ENCODE measurements at places on chromosomes 2 and 18.
A peak's percentile ranks its signal among the peaks of the same experiment; 100 is the strongest.

GRCh38 chr2:46075848-46076247 lies 221.4 kb upstream of the EPAS1 start:
- no peak for DNase-seq

DNA sequence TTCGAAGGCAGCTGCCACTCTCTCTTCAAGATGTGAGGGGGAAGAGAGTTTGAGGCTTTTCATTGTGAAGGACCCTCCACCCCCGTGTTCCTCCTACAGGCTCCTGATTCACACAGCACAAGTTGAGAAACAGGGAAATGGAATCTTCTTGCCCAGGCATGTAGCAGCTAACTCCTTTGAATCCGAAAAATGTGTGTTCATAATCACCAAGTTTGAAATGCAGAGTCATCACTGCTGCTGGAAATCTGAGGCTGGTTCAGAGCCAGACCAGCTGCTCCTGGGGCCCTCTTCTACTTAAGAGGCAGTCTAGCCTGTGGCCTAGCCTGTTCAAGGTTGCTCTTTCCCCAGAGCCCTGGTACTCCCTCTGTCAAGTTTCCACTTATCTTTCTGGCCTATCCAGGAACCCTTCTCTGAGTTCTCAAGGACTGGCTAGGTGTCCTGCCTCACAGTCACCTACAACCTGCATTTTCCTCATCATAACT lies 166.4 kb downstream of the TMEM247 start:
- DNase-seq, result no peak

DNA sequence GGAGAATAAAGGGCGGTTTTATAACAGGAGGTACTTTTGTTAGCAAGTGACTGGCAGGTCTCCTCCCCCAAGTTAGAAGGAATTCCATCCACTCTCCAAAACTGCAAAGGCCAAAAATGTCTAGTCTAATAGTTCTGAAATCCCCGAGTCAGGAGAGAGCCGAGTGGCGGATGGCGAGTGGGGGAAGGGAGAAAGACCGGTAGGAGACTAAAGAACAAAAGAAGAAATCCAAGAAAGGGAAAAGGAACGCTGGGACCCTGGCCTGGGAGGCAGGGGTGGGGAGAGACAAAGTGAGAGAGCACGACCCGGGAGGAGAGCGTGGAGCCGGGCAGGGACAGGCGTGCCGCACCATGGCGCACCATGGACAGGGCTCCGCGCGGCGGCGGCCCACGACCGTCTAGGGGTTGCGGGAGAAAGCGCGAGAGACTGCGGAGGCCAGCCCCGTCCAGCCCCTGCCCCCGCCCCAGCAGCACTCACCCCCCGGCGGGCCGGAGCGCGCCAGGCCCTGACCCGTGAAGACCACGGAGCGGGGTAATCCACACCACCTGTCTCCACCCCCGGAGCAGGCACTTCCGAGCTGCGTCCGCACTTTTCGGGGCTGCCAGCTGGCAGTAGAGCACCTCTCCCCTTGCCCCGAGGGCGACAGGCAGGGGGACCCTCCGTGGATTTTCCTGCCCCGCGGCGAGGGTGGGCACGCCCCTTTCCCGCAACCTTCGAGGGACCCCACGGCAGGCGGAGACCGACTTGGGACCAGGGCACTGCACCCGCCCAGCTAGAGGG lies 1.6 kb downstream of the CDH2 start:
- DNase-seq, result no peak

GRCh38 chr18:47050468-47050867 lies 15.0 kb upstream of the ELOA2 start:
- DNase-seq, result no peak

- no peak for DNase-seq
These were observed 468.3 kb downstream of the MEIS1 start for GRCh38 chr2:66903183-66903582.

- DNase-seq, result no peak
These were observed 270.4 kb downstream of the ARHGAP15 start for GRCh38 chr2:143399631-143400069.

- no peak for DNase-seq
These were observed 360.7 kb downstream of the ZEB2 start for GRCh38 chr2:144159240-144159639.

DNA sequence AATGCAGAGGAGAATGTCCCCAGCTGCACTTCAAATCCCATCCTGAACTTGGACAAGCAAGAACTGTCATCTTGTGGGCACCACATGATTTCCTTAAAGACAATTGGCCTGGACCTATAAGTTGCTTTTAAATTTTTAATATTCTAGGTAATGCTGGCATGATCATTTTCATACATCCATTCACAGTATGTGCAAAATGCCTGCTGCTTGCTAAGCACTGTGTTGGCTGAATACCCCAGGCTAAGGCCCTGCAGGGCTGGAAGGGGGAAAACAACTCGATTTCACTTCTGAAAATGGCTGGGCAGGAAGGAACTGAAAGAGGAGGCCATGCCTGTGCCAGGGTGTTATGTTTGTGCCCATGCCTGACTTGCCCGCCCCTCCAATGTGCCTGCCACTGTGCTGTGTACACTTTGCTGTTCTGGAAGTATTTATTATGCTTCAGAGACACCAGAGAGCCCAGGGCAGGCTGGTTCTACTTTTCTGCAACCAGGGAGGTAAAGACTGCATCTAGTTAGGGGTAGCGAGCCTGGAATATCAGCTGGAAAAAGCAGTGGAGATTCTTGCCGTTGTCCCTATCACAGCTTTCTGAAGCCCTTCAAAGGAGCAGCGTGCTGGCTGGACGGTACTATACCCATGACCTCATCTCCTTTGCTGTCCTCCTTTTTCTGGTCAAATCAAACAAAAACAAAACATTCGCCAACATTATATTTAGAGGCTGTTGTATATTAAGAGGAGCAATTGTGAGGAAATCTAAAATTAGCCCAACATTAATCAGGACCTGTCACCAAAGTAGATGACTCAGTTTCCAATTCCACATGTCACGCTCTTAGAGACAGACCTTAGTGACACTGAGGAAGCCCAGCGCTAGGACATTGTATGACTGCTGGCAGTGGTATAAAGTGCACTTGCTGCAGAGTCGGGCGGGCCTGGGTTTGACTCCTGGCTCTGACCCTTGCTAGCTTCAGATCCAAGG lies 158.1 kb downstream of the DDX1 start:
- DNase-seq, result no peak

DNA sequence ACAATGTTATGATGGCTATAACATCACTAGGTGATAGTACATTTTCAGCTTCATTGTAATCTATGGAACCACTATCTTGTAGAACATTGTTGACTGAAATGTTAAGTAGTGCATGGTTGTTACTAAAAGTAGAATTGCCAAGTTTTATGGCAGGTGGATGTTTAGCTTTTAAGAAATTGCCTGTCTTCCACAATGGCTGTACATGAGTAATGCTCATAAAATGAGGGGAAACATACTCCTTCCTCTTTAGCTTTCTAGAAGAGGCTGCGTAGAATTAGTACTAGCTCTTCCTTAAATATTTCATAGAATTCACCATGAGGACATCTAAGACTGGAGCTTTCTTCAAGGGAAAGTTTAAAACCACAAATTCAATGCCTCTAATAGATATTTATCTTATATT lies 161.0 kb downstream of the TPGS2 start:
- no peak for DNase-seq

DNA sequence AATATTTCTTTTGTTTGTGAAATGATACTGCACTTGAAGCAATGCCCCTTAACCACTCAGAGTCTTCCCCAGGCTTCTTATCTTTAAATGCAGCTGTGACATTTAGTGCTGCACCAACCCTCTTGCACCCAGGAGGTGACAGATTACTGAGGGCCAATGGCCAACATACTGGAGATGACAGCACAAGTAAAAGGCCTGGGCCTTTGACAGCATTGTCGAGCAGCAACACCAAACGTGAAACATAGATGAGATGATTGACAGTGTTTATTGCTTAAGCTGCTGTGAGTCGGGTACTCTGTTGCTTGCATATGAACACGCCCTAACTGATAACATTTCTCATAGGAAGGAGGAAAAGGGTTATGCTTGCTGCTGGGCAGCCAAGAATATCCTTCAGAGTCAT lies 80.3 kb downstream of the THNSL2 start:
- DNase-seq, result no peak

DNA sequence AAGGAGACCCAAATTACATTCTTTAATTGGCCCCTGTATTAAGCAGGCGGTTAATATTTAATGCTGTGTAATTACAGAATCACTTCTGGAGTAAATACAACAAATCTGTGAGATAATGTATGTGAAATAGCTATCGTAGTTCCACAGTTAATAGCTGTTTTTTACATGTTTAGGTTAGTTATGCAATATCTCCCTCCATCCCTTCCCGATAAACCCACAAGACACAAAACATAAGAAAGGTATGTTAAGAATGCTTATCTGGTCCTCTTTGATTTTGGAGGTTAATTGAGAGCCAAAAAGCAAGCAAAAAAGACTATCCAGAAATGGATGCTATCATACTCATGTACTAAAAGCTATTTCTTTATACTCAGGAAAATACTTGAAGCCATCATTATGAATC lies 49.1 kb downstream of the ZNF638 start:
- DNase-seq, result no peak

GRCh38 chr2:45595721-45596435 lies 15.2 kb downstream of the SRBD1 start:
- no peak for DNase-seq

DNA sequence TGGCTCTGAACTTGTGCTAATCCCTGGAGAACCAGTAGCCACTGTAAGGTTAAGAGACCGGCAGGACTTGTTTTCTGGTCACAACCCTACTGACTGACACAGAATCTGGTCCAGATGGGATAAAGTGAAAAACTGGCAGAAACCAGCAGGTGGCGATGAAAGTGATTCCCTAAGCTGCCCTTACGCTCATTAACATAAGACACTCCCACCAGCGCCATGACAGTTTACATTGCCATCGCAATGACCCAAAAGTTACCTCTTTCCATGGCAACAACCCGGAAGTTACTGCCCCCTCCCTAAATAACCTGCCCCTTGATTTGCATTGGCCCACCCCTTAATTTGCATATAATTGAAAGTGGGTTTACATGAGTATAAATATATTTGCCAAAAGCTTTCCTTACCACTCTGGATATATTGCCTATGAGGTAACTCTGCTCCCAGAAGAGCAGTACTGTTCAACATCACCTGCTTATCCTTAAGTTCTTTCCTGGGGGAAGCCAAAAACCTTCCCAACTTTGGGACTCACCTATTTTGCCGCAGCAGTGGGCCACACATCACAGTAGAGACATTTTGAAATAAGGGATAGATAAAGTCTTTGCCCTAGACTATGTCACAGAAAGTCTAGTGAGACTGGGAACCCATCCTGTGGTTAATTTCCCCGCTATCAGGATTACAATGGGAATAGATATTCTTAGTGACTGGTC lies 35.8 kb upstream of the AFF3 start:
- peak; percentile 44 for DNase-seq

DNA sequence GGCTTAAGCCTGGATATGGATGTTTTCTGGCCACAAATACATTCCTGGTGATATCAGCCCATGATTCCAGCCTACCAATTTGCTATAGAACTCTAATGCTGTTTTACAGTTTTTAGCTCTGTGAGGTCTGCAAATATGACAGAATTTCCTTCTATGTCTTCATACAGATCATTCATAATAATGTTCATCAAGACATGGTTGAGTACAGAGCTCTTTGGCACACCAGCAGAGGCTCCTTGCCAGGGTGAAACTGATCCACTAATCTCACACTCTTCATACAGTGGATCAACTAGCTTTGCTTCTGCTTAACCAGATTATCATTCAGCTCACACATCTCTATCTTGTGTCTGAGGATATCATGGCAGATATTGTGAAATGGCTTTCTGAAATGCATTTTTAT lies 672.1 kb downstream of the STK39 start:
- DNase-seq, result no peak

- DNase-seq, result no peak
These were observed 91.4 kb downstream of the ACAA2 start for GRCh38 chr18:49721981-49722380.

DNA sequence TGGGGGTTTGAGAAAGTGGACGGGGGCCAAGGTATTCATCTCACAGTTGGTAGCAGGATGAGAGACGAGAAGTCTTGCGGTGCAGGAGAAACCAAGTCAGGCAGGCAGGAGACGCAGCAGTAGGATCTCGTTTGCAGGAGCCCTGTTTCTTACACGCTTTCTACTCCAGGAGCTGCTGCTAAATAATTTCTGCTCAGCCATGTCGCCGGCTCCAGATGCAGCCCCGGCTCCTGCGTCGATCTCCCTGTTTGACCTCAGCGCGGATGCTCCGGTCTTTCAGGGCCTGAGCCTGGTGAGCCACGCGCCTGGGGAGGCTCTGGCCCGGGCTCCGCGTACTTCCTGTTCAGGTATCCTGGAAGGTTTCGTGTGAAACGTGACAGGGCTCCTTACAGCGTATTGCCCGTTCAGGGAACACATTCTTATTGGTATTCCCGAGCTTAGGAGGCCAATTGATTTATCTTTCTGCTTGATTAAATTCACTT lies 494 bp downstream of the ANKZF1 start:
- peak; percentile 71 for DNase-seq

- DNase-seq, result no peak
These were observed 251.7 kb upstream of the SIX2 start for GRCh38 chr2:45260946-45261345.

GRCh38 chr2:111981666-111982065 lies 73.4 kb upstream of the TMEM87B start:
- DNase-seq, result no peak

DNA sequence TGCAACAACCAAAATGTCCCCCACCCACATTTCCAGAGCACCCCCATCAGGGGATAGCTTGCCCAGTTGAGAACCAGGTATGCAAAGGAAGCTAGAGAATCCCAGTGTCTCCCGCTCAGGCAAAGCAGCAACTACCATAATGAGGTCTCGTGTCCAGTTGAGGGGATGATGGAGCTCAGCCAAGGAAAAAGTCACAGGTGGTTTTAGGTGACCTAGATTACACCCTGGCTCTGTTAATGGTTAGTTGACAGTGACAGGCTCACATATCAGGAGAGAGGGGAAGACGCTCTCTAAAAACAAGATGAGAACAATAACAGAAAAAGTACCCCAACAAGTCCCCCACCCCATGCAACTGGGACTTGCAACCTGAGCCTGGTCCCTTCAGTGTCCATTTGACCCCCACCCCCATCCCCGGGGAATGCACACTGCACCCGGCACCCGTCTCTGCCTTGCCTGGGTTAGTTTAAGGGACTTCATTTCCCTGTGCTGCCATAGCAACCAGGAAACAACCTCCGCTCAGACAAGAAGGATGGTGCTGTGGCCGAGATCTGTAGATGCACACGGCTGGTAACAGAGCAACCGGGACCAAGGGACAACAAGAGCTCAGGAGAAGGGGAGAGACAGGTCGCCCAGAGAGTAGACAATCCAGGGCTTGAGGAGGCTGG lies at the start of gene KIAA2012:
KIAA2012 (plus strand) TSS at position 519 of the 665 bp plus-strand sequence. CDS start 373 bp downstream, outside the sequence.
- no peak for DNase-seq

DNA sequence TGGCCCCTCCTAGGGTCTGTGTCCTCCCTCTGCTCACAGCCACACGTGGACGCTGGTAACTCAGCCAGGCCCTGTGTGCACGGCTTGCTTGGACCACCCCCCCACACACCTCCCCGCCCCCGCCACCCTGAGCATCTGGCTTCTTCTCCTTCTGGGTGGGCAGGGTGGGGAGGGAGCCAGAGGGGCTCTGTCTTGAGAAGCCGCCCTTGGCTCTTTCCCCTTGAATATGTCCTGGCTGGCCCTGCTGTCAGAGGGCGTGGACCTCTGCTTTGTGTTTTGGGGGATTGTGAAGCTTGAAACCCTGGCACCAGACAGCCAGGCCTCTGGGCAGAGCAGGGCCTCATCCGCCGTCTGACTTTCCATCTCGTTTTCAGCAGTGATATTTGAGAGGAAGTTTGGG lies 72.1 kb downstream of the GLI2 start:
- DNase-seq, result no peak
